ENCODE measurements at places on chromosomes 6 and 20.

- DNase-seq = peak; percentile 31
Measured at GRCh38 chr6:100663219-100663863, 198.6 kb upstream of the SIM1 start.

DNA sequence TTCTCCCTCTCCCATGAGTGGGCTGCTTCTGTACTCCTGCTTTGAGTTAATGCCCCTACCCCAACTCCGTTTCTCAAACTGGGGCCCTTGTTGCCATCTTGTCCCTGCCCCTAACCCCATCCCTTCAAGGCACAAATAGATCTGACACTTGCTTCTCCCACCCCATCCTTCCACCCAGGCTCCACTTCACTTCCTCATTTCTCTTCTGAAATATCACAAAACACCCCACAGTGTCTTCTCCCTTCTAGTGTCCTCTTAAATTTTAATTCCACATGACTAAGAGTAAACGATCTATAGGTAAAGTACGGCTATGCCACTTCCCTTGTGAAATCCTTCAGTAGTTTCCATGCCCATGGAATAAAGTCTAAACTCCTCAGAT is 571.6 kb upstream of the NOX3 start:
- DNase-seq = no peak

DNA sequence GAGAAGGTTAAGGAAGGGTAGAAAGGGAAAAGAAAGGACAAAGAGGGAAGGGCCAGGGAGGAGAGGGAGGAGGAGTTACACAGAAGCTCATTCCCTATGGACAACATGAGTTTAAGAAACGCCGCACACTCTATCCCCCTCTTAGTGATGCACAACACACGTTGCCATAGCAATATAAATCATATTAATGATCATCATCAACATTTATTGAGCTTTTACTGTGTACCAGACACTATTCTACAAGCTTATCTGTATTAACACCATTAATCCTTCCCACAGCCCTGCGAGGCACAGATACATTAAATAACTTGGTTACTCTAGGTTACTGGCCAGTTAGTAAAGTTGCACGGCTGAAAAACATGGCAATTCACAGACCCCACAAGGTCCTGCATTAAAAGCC is 234.8 kb downstream of the PTPRT start:
- DNase-seq = no peak

- no peak for DNase-seq
Measured at GRCh38 chr6:124661097-124661661, 301.1 kb upstream of the RNF217 start.

DNA sequence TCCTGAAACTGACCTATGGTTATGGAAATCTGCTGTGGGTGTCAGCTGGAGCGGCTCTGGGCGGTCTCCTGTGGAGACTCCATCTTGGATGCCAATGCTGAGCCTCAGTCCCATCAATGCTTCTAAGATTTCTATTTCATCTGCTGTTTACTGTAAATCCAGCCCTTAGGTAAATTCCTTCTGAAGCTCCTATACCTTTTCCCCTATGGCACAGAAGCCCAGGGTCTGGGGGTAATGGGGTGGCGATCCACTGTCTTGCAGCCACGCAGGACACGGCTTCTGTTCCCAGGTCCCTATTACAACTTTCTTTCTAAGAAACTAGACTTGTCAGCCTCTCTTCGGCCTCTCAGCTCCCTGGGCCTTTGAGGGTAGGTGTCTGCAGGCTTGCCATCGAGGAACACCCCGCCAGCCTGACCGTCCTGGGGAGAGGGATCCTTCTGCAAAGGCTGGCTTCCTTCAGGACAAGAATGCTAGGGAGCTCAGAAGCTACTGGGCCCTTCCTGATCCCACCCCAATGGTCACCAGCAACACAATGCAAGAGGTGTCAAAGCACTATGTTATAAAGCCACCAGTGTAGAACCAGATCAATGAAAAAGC is 6.4 kb downstream of the CST3 start:
- no peak for DNase-seq

DNA sequence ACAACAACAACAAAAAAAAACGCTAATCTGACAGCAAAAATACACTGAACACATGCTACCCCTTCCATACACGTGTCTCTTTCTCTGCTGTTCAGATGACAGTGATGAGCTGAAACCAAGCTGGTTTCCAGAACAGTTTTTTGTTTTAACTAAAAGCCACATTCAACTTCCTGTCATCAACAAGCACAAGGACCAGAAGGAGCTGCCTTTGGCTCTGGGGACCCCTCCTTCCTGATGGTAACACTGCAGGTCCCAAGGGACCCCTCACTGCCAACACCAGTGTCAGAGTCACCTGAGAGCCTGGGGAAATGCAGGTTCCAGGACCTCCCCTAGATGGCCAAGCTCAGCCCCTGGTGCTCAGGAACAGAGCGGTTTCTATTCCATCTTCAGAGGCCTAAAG is 6.0 kb downstream of the CST7 start:
- DNase-seq = no peak

- no peak for DNase-seq
Measured at GRCh38 chr6:119259027-119259426, 90.5 kb downstream of the MAN1A1 start.

DNA sequence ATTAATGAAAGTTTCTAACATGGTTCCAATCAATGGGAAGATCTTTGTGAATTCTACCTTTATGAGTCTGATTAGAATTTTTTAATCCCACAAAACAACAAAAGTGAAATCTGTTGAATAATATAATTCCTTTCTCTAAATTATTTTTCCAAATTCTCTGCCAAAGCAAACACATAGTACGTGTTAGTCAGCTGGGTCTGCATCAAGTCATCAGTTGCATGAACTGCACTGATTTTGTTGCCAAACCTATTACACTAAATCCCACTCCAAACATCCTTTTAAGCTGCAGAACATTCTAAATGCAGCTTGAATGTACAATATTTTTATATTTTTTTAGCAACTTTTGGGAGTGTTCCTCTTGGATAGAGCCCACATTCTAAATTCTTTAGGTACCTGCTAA is 199.0 kb upstream of the HSF2 start:
- DNase-seq = no peak

DNA sequence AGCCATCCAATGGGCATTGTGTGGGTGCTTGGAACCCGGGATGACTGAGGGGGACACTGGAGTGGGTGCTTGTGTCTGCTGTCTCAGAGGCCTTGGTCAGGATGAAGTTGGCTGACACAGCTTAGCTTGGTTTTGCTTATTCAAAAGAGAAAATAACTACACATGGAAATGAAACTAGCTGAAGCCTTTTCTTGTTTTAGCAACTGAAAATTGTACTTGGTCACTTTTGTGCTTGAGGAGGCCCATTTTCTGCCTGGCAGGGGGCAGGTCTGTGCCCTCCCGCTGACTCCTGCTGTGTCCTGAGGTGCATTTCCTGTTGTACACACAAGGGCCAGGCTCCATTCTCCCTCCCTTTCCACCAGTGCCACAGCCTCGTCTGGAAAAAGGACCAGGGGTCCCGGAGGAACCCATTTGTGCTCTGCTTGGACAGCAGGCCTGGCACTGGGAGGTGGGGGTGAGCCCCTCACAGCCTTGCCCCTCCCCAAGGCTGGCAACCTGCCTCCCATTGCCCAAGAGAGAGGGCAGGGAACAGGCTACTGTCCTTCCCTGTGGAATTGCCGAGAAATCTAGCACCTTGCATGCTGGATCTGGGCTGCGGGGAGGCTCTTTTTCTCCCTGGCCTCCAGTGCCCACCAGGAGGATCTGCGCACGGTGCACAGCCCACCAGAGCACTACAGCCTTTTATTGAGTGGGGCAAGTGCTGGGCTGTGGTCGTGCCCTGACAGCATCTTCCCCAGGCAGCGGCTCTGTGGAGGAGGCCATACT is 49.4 kb downstream of the PYGB start:
- no peak for DNase-seq

DNA sequence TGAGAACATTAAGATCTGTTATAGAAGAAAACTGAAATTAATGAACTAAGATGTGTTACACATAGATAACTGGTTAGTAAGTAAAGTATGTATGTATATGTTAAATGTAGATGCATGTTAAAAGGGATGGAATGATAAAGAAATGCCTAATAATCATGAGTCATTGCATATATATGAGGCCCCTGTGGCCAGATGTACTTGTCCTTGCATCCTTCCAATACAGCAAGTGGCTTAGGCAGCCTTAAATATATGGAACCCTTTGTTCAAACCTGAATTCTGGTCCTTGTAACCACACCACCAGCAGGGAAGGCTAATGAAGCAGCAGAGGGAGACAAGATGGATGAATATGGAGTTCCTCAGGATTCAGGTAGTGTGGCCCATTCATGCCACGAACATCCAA is 9.8 kb upstream of the AKAP7 start:
- DNase-seq = no peak

GRCh38 chr6:121849477-121849876 is 414.0 kb downstream of the GJA1 start:
- peak; percentile 36 for DNase-seq

GRCh38 chr6:12312736-12313135 is 22.6 kb downstream of the EDN1 start:
- no peak for DNase-seq

GRCh38 chr6:129889580-129889979 is 28.5 kb upstream of the TMEM244 start:
- peak; percentile 4 for DNase-seq

DNA sequence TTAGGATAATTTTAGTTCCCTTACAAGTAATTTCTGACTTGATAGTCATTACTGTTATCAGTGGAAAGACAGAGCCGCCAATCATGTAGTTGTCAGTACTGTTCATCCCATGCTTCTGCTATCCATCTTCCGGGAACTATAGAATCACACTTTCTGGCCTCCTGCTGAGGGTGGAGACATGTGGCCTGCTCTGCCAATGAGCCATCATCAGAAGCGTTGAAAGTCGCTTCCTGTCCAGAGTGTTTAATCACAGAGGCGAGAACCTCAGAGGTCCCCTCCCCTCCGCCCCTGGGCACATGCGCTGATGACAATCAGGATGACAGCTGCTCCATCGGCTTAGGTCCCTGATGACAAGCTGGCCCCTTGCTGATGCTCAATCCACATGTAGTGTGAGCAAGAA is 3.0 kb downstream of the DDO start:
- peak; percentile 80 for DNase-seq

DNA sequence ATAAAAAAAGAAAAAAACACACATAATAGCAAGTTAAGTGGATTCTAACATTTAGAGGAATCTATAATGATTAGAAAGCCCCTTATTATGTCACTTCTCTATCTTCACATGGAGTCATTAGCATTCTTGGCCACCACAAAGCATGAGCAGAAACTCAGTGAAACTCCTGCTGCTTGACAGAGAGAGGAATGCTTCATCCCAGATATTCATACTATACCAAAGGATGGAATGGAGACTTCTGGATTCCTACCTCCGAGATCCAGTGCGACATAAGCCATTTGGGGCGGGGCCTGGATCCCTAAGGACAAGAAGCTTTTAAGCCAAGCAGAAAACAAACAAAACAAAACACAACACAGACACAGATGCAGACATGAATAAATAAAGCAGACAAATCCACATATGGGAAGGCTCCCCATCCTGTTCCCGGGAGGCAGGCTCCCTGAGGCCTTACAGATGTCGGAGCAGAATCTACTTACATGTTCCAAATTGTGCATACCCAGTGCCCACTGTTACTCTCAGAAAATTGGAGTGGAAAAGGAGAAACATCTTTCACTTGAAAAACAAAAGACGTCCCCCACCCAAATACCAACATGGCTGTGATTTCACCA is 727.3 kb downstream of the MAFB start:
- no peak for DNase-seq

GRCh38 chr6:99612551-99613408 is 6.1 kb downstream of the PRDM13 start:
- DNase-seq = peak; percentile 61

- peak; percentile 77 for DNase-seq
Measured at GRCh38 chr20:35431621-35432429, 6.2 kb downstream of the GDF5 start.

- DNase-seq = no peak
Measured at GRCh38 chr20:40538131-40538530, 150.9 kb downstream of the MAFB start.

- peak; percentile 71 for DNase-seq
Measured at GRCh38 chr6:36827261-36828079, 11.8 kb downstream of the CPNE5 start.

DNA sequence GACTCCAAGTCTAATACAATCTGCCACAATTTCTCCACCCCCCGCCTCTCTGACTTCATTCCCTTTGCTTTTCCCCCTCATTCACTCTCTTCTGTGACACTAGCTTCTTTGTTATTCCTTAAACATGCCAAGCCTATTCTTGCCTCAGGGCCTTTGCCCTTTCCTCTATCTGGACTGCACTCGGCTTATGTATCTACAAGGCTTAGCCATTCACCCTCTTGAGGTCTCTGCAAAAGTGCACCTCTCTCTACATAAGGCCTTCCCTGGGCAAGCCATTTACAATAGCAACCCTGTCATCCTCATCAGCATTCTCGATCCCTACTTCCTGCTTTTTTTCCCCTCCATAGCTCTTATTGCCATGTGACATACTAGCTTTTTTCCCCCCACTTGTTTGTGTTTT is 168.9 kb downstream of the PDSS2 start:
- DNase-seq = peak; percentile 62

DNA sequence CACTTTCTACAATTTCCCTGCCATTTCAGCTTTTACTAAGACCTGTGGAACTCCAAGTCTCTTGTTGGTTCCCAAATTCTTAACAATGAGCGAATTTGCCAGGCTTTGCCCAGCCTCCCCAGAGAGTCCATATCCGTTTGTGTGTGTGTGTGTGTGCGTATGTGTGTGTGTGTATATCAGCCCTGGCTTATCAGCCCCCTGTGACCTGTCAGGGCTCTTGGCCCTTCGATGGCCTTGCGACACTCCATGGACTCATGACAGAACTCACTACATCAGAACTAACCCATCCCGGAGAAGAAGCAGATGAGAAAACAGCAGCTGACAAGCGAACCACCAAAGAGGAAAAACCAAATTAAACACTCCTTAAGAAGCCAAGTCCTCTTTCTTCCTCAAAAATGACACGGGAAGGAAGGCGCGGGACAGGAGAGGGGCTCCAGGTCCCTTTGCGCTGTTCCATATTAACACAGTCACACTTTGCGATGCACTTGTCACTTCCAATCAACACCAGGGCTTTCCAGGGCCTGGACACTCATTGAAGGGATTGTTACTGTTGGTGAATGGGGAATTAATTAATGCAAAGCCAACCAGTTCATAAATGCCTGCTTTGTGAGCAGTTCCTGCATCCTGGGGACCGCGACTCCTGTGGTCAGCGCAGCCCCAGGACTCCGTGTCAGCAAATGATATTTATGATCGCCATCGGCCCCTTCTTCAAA is 524.0 kb downstream of the CD83 start:
- DNase-seq = no peak

DNA sequence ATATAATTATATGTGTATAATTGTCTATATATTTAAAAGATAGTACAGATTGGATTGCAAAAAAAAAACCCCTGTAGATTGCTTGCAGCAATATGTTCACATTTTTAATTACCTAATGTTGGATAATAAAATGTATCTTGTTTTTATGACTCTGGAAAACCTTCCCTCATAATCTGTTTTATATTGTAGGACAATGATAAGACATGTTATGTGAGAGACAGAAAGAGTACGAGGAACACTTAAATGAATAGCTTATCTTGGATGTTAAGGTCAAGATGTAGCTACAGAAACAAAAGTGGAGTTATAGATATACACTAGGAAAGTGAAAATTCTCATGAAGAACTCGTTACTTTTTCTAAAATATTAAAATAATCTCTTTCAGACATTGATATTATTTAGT is 691.6 kb upstream of the IMPG1 start:
- DNase-seq = no peak

Data from SJCRH30 (cell line).